Hepatocyte (in vitro differentiated cells): ENCODE measurements at places on chromosomes 13 and 19.

DNA sequence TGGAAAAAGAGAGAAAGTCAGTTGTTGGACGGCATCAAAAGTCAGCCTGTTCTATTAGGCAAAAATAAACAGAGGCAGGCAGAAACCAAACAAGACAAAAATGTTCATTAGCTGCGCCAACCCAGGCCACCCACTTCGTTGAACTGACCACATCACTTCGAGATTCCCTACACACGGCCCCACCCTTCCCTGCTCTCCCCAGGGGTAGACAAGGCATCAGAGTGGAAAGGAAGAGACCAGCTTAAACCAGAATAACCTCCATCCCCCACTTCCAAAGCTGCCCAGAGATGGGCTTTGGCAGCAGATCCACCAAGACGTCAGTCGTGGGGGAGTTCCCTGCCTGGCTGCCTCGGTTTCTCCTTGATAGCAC, 204.6 kb upstream of the TSHZ3 start:
- DNase-seq = peak; percentile 12

DNA sequence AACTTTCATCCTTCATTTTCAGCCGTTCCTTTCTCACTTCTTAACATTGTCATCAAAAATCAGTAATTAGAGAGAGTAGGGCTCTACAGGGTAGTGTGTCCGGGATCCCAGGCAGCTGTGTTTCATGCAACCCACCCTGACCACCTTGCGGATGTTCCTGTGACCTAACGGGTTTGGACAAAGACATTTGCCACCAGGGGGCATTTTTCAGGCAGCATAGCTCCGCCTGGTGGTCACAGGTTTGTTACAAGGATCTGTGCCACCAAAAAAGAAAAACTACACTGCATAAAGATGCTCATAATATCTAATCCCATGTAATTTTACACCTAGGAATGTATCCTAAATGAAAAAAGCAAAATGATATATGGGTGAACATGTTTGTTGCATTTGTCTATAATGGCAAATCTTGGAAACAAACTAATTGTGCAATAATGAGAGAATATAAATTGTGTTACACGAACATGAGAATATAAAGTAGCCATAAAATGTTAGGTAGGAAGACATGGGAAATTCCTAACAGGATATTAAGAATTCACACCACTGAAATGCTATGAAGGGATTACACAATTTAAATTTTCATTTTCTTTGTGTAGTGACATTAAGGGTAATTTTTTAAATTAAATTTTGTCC, 123.0 kb downstream of the SLC7A1 start:
- peak; percentile 71 for DNase-seq

GRCh38 chr13:20426766-20427448, 98.8 kb downstream of the CRYL1 start:
- DNase-seq = no peak

DNA sequence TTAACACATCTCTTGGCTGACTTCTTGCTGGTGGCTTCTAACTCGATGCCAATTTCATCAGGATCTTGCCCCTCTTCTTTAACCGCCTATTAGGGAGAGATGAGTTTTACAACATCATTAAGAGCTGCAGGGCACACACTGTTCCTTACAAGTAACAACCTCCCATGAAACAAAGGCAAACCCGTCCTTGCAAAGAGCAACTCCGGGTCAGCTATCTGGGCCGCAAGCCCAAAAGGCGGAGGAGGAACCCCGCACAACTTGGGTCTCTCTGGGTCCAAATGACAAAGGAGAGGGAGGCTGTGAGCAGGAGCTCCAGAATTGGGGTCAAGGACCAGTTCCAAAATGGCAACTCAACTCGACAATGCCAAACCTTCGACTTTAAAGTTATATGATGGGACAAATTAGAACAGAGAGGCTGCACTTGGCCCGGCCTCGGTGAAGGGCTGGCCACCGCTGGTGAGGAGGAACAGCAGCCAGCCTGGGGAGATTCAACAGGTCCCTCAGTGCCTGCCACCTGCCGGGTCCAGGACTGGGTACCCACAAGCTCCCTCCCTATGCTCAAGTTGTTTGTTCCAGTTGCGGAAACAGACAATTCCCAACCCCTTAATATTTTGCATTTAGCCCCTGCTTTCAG, 1.1 kb downstream of the SAFB2 start:
- DNase-seq = no peak

DNA sequence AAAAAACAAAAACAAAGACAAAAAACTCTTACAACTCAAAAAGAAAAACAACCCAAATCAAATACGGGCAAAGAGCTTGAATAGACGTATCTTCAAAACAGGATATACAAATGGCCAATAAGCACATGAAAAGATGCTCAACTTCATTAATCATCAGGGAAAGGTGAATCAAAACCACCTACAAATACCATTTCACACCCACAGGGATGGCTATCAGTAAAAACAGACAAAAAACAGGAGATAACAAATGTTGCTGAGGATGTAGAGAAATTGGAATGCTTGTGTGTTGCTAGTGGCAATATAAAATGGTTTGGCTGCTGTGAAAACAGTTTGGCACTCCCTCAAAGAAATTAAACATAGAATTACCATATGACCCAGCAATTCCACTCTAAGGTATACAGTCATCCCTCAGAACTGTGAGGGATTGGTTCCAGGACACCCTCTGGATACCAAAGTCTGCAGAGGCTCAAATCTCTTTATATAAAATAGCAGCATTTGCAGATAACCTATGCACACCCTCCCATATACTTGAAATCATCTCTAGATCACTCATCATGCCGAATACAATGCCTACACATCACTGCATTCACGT, 29.7 kb downstream of the MLLT1 start:
- no peak for DNase-seq

DNA sequence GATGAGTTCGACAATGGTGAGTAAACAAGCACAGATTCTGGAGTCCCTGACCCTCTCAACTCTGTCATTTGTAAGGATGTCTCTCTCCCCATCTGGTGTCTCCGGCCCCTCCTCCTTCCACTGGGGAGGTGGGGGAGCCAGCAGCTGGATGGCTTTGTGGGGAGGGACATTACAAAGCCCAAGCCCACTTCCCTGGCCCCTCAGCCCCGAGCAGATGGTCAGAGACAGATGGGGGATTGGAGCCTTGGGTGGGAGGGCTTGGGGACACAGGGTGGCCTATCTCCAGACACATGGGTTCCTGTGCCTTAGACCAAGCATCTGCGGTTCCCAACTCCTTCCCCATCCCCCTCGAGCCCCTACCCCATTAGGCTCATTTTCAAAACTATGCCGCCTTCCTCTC, 2.5 kb downstream of the TIMM50 start:
- no peak for DNase-seq

- no peak for DNase-seq
Observed at GRCh38 chr19:17949956-17950309, 17.0 kb upstream of the KCNN1 start.

DNA sequence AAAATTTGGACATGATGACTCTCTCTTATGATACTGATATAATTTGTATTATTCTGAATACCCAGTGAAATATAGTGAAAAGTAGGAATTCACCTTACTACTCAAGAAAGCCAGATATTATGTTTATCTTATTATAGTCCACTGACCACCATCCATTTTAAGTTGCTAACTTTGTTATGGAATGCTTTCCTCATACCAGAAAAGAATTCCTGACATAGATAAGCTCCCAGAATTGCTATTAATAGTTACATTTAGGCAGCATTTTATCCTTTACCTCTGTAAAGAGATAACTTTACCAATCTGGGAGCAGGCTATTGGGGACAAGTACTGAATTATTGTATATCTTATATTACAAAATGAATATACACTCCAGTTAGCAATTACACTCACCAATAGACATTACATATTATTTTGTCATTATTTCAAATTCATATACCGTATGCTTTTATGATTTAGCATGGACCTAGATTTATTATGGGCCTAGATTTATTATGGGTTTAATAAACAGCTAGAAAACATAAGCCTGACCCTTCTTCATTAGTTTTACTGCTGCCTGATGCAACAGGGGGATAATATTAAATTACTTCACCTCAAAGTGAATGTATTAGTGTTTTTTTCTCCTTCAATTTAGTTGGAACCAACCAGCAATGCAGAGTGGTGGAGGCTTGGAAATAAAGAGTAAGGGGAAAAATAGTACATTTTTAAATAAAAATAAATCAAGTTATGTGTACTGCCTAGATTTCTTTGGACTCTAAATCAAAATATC, 1886.1 kb downstream of the PCDH9 start:
- no peak for DNase-seq

DNA sequence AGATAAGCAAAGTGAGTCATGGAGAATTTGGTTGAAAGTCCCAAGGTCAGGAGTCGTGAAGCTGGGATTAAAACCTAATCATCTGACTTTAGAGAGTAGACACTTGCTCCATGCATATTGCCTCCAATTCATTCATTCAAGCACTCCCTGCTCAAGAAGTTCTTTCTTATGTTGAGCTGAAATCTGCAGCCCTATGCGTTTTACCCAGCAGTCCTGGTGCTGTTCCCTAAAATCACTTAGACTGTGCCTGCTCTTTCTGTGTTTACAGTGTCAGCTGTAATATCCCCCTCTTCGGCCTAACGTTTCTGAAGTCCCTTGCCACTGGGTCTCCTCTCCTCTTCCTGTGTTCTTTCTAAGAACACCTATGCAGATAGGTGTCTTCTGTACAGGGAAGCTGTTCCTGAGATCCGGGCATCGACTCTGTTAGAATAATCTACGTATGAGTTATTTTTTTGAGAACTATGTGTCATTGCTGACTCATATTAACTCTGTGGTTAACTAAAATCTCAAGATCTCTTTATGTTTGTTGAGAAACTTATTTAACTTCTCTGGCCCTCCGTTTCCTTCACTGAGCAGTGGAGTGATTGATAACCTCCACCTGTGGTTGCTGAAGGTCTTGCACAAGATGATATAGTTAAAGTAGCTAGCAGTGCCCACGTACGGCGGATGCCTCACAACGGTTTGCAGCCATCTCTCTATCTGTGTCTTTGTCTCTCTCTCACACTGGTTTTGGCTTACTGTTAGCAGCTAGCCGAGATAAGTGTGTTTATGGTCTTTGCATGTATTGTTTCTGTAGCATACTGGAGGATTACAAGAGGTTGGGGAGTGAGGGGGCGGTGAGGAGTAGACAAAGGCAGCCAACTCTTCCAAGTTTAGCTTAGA, 4.7 kb downstream of the ALOX5AP start:
- no peak for DNase-seq

DNA sequence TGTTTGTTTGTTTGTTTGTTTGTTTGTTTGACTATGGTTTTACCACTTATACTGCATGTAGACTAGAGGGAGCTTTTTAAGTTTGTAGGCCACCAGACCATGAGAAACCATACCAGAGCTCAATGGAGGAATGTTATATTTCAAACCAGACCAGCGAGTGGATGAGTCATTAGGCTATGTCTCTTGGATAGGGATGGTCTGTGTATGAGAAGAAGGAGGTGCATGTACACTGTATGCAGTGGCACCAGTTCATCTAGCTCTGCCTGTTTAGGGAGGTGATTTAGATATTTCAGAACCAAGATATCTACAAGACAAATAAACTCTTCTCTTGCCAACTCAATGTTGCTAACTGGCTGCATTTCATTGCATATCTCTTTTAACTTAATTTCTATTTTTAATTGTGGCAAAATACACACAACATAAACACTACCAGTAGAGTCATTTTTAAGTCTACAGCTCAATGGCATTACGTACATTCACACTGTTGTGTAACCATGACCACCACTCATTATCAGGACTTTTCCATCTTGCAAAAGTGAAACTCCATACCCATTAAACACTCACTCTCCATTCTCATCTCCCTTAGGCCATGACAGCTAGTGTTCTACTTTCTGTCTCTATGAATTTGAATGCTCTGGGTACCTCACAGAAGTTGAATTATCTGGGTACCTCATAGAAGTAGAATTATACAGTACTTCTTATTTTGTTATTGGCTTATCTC, 29.2 kb downstream of the SYDE1 start:
- DNase-seq = peak; percentile 45

GRCh38 chr19:55112777-55113569, 4.5 kb downstream of the PPP1R12C start:
- DNase-seq = peak; percentile 36

DNA sequence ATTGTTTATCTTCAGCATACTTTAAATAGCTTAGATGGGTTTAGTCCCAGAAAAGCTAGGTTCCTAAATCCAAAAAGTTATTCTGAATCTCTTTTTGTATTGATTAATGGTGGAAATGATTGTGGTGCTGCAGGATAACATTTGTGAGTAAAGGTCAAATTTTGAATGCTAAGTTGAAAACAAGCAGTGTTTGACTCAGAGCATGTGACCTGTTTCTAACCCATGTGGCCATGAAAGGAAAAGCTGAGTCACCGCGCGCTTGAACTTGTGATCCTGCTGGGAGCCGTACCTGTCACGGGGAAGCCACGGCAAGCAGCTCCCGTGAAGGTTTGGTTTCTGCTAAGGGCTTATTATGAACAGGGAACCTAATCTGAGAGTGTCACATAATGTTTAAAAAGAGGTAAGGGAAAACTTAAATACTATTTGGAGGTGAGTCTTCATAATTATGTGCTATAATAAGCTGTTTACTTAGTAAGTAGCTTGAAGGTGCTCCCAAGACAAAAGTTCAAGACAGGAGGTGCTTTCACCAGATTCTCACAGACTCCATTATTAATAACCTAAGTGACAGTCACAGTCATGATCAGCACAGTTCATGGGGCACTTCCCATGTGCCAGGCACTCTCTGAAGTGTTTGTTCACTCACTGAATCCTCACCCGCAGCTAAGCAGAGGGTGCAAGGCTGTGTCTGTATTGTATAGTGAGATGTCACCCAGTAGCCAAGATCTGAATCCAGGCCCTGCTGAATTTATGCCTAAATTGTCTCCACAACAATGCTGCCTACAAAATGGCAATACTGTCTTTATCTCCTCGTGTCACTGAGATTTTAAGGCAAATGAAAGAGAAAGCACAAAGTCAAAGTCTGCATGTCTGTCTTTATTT, 286.5 kb downstream of the MYO16 start:
- DNase-seq = peak; percentile 94

DNA sequence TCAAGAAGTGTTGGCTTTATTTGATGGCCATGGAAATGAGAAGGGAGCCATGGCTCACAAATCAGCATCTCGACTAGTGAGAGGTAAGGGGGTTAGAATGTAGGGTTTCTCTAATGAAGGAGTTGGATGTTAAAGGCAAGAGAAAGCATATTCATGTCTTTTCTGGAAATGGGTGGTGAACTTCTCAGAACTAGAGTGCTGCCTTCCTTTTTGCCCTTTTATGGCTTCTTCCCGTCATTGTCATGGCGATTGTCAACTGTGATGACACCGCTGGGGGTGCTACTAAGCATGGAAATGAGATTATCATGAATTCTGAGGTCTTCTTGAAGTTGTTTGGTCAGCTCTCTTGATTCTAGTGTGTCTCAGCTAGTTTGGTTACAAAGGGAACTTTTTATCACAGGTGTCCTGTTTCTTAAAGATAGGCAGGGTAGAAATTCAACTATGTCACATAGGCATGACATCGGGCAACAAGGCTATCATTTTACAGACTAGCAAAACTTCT, 180.4 kb downstream of the LIG4 start:
- no peak for DNase-seq

GRCh38 chr13:112842931-112843391, 126.1 kb upstream of the MCF2L start:
- no peak for DNase-seq

DNA sequence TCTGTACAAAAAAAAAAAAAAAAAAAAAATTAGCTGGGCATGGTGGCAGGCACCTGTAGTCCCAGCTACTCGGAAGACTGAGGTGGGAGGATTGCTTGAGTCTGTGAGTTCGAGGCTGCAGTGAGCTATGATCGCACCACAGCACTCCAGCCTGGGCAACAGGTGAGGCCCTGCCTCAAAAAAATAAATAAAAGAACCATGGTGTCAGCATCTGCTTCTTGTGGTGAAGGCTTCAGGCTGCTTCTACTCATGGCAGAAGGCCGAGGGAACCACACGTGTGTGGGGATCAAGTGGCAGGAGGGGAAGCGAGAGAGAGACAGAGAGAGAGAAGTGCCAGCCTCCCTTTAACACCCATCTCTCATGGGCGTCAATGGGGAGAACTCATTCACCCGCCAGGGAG, 13.5 kb downstream of the BCL3 start:
- DNase-seq = no peak
